Chondrocyte (in vitro differentiated cells): ENCODE measurements at places on chromosomes 7 and 10. TPM values are rescaled to one million over a fixed set of nuclear protein-coding genes. Genes with fewer than 3 reads are reported as not detected.

Gene NODAL
- total RNA-seq: 0.49 TPM in 1 of 3 replicates, not detected in the others

Gene ZSCAN25
- total RNA-seq: 10.4 to 19.9 TPM (median 14.1 TPM) in 3 replicates

Gene ZNF365
- total RNA-seq: 5.2 to 10.9 TPM (median 6.0 TPM) in 3 replicates

Gene ADRA2A
- 0.07 to 0.17 TPM in 2 of 3 replicates, not detected in the other for total RNA-seq

Gene BRAT1
- total RNA-seq: 19.6 to 30.6 TPM (median 21.0 TPM) in 3 replicates

GRCh38 chr10:16847644-16848043 lies 30.4 kb upstream of the RSU1 start:
- no peak for DNase-seq

GRCh38 chr7:11957956-11958355 lies 126.0 kb upstream of the THSD7A start:
- DNase-seq: no peak

DNA sequence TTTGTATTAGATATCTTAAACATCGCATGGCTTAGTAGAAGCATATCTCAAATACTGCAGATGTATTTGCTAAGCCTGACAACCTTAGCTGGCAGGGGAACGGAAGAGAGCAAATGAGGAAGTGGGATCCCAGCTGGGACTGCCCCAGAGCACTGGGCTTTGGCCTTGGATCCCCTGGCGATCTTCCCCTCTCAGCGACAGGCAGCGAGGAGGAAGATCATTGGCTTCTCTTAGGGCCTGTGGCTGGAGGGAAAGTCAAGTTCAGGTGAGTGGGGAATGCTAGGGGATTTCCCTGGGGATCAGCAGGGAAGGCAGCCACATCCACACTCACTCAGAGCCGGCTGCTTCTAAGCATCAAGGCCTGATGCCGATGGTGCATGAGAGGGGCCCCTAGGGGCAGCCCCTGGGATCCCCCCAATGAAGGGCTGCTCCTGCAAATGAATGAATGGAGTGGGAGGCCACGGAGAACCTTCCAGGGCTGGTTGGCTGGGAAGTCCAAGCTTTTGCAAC lies 42.0 kb downstream of the LYZL2 start:
- no peak for DNase-seq

DNA sequence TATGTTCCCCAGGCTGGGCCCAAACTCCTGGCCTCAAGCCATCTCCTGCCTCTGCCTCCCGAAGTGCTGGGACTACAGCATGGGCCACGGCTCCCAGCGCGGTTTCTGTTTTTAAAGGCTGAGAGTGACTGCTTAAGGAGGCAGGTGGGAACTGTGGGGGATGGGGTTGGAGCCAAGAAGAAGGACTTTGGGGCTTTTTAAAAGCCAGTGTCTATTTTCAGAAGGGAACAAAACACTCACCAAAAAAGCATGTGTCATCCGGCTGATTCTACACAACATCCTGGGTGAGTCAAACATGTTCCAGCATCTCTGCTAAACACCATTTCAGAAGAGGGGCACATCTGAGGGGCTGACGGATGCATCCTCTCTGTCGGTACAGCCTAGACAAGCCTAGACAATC lies 824.5 kb downstream of the TYW1 start:
- DNase-seq: no peak

DNA sequence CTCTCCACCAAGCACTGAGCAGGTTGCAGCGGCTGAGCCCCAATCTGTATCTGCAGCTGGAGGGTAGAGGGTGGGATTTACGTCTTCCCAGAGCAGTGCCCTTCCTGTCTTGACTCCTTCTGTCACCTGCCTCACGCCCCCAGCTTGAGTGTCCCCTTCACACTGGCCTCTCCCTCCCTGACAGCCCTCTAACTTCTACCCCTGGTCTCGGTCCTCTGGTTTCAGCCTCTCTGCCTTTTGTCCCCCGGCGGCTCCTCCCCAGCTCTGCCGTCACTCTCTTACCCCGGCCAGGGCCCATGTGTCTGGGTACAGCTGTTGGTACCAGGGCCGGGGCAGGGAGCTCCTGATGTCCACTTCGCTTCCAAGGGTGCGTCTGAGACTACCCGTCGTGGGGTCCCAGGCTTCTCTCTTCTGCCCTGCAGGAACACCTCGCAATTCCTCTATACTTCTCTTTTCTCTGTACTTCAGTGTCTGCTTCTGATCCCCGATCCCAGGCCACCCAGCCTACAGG lies 654 bp downstream of the MUC3A start:
- DNase-seq: no peak

GRCh38 chr10:90746829-90747228 lies 111.0 kb downstream of the HTR7 start:
- DNase-seq: no peak

- no peak for DNase-seq
Measured at GRCh38 chr10:132420981-132421846, 24.2 kb downstream of the PWWP2B start.

DNA sequence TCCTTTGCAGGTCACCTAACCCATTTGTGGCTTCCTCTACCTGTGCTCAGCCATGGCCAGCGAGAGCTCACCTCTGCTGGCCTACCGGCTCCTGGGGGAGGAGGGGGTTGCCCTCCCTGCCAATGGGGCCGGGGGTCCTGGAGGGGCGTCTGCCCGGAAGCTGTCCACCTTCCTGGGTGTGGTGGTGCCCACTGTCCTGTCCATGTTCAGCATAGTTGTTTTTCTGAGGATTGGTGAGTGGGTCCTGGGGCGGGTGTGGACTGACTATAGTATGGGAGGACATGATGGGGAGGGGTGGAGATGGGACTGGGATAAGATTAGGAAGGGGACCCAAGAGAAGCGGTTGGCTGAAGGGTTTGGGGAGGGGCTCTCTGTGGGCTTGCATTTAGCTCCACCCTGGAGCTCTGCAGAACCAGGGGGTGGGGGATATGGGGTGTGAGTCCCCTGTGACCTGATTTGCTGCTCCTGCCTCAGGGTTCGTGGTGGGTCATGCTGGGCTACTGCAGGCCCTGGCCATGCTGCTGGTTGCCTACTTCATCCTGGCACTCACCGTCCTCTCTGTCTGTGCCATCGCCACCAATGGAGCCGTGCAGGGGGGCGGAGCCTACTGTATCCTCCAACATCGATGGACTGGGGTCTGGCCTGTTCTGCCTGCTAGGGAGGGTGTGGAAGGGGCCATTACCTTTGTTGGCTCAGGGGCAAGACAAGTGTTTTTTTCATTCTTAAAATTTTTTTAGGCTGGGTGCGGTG lies 1.8 kb downstream of the SLC12A9 start:
- DNase-seq: no peak

GRCh38 chr7:105637755-105638154 lies 56.5 kb upstream of the EFCAB10 start:
- no peak for DNase-seq

DNA sequence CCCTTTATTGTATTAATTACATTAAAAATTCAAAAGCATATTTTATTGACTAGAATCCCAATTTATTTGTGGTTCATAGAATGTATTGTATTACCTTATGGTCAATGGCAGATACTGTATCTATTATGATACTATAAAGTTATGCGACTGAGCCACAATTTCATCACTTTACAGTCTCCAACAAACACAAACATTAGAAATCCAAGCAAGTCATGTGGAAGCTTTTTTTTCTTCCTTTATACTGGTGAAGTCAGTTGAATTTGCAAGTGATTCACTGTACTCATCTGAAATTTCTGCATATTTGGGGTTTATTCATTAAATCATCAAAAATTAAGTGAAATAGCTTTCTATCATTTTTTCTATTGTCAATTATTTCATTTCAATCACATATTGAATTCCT lies 54.3 kb downstream of the BMPER start:
- no peak for DNase-seq

GRCh38 chr10:43282881-43283280 lies 16.0 kb upstream of the RASGEF1A start:
- DNase-seq: no peak

DNA sequence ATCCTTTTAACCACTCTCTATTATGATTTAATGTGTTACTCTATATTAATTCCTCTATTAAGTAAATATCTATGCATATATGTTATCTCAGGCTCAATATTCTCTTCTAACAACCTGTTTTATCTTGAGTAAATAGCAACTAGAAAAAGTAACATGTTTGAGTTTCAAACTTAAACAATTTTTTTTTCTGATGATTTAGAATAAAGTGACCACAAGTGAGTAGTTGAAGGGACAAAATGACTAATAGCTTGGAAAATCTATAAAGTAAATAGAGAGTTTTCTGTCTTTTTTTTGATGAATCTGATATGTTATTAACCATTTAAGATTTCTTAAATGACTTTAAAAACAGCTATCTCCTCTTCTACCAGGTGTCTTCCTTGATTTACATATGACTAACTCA lies 483.8 kb downstream of the TFEC start:
- no peak for DNase-seq

DNA sequence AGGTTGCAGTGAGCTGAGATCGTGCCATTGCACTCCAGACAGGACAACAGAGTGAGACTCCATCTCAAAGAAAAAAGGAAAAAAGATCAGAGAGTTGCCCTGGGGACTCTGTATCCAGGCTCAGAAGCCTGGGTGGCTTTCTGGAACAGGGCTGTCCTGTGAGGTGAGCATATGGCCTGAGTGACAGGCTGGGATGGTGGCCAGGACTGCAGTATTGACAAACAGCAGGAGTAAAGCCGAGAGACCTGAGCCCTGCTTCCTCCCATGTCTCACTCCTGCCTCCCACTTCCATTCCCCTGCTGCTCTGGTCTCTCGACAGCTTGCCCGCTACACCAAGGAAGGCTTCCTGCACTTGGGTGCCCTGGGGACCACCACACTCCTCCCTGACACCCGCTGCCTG lies 578.5 kb downstream of the GALNT17 start:
- no peak for DNase-seq

DNA sequence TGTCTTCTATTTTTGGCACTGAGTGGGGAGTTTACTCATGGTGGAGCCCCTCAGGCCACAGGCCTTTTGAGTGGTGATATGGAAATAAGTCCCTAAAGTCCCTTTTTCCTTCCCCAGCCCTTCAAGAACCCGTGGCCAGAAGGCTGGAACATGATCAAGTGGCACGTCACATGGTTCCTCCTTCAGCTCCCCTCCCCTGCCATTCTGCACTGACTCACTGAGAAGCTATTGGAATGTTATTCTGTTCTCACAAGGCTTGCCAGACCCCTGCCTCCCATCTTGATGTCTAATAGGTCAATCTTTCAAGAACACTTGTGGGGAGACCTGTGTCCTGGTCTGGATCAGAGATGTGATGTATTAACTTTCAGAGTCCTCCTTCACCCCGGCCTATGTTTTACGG lies 279.8 kb downstream of the SEC23IP start:
- DNase-seq: no peak
